BE2C (cell line): ENCODE measurements at places on chromosomes 6 and 20.

GRCh38 chr20:40678286-40678875 is 10.7 kb downstream of the MAFB start:
- no peak for DNase-seq

GRCh38 chr6:6918216-6918983 is 189.4 kb upstream of the RREB1 start:
- DNase-seq, result no peak

DNA sequence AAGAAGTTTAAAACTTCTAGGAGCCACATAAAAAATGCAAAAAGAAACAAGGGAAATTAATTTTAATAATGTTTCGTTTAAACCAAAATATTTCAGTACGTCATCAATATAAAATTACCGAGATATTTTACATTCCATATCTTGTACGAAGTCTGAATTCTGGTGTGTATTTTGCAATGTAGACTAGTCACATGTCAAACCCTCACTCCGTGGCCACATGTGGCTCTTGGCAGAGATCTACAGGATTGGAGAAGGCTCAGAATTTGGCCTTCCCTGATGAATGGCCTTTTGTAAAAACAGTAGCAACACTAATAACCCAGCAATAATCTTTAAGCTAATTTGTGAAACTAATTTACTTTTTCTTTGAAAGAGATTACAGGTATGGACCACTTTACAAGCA is 217.1 kb downstream of the PRL start:
- no peak for DNase-seq

DNA sequence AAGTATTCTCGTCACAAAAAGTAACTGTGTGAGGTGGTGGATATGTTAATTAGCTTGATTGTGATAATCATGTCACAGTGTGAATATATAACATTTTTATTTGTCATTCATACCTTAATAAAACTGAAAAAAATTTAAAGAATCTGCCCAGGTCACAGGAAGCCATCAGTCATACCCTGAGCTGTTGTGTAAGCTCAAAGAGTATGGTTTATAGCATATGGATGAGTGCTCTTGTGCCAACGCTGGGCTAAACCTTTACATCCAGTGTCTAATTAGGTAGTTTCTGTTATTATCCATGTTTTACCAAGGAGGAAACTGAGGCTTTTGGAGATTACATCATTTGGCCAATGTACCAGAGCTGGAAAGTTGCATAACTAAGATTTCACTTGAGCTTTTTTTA is 11.4 kb downstream of the PKIG start:
- DNase-seq, result no peak

DNA sequence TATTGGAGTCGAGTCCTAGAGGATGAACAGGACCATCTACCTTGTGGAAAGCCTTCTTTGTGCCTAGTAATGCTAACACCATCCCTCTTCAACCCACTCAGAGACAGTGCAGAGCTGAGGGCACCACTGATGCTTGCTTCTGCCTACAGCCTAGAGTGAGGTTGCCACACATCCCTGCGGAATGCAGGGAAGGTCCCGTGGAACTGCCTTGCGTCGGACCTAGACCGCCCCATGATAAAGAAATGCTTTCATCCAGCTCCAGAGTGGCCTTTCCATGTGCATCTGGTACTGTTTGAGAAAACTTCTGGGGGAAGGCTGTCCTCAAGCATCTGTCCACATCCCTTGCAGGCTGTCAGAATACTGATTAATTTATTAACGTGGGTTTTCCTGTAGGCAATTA is 168.4 kb downstream of the PHACTR1 start:
- DNase-seq, result no peak

DNA sequence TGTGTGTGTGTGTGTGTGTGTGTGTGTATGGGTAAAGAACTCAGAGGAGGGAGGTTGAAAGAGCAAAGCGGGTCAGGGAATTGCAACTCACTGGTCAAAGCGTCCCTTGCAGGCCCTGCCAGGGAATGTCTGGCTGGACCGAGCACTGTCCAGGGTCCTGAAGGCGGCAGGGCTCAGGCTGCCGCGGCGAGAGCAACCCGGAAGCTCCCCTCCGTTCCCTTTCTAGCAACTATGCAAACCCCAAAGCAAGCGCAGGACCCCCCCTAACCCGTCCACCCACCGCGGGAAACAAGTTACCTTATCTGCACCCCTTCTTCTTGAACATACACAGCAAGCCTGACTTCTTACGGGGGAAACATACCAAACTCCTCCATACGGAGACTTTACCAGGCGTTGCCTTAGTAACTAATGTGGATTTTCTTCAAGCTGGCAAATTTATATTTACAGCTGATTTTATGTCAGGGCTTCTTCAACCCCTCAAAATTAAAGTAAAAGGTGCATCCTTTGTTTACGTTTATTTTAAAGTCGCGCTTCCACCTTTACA is 538 bp upstream of the GRM1 start:
- peak; percentile 14 for DNase-seq

DNA sequence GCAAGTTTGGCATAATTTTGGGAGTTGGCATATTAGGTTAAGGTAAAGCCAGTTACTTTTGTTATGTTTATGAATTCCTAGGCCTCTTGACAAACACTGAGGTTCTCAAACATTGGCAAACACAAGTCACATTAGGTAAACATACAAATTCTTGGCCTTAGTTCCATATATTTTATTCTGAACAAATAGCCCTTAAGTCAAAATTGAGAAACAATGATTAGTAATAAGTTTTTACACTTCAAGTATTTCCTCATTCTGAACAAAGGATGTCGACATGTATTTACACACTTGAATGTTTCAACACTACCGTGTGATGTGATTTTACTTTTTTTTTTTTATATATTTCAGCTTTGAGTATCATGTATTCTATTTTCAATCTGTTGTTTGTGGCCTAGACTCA is 3.8 kb upstream of the ECHDC1 start:
- DNase-seq, result no peak

- peak; percentile 29 for DNase-seq
These were observed 71.7 kb downstream of the RCAN2 start for GRCh38 chr6:46419576-46420002.

DNA sequence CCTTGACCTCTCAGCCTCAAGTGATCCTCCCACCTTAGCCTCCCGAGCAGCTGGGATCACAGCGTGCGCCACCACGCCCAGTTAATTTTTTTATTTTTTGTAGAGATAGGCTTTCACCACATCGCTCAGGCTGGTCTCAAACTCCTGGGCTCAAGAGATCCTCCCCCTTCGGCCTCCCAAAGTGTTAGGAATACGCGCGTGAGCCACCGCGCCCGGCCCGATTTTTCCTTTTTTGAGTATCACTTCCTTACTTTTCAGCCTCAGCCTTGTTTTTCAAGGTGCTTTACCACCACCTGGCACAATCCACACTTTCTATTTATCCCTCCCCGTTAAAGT is 791 bp upstream of the STX11 start:
- DNase-seq, result no peak

DNA sequence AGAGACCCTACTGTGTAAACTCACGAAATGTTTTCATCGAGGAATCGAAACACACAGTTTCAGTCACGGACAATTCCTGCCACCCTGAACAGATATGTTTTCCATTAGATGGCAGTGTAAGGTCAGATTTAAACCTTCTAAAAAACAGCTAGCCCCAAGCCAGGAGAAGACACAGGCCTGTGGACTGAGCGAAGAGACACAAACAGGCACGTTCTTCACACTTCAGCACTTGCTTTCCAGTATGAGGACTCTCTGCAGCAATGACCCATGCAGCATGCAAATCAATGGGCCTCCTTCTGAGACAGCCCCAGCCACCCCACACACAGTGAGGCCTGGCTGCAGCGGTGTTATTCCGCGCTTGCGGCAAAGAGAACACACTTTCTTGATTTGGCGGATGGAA is 31.9 kb downstream of the HUS1B start:
- DNase-seq, result no peak

DNA sequence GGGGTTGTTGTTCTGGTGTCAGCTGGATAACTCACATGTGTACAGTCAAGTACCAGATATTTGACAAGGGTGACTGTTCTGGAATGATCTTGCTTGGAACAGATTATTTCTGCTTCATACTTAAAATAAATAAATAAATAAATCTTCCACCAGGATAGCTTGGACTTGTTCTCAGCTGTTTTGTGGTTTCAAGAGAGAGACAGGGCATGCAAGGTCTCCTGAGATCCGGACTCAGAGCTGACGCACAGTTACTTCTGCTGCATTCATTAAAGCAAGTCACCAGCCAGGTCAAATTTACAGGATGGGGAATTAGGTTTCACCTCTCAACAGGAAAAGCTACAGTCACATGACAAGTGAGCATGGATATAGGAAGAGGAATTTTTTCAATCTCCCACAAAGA is 285.0 kb upstream of the SPTLC3 start:
- no peak for DNase-seq

DNA sequence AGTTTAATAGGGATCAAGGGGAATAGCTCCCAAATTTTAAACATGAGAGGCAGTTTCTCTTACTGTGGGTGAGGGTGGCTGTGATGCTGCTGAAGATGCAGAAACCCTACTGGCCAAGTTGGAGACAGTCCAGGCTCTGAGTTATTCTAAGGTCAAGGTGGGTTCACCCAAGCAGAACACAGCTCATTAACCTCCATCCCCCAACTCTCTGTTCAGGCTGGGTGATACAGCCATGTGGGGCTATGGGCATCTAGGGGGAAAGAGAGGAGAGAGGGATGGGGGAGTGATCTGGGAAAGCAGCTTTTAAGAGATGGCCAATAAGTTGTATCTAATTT is 18.9 kb upstream of the TRAM2 start:
- peak; percentile 67 for DNase-seq

GRCh38 chr6:86706449-86706848 is 230.9 kb upstream of the HTR1E start:
- peak; percentile 43 for DNase-seq

DNA sequence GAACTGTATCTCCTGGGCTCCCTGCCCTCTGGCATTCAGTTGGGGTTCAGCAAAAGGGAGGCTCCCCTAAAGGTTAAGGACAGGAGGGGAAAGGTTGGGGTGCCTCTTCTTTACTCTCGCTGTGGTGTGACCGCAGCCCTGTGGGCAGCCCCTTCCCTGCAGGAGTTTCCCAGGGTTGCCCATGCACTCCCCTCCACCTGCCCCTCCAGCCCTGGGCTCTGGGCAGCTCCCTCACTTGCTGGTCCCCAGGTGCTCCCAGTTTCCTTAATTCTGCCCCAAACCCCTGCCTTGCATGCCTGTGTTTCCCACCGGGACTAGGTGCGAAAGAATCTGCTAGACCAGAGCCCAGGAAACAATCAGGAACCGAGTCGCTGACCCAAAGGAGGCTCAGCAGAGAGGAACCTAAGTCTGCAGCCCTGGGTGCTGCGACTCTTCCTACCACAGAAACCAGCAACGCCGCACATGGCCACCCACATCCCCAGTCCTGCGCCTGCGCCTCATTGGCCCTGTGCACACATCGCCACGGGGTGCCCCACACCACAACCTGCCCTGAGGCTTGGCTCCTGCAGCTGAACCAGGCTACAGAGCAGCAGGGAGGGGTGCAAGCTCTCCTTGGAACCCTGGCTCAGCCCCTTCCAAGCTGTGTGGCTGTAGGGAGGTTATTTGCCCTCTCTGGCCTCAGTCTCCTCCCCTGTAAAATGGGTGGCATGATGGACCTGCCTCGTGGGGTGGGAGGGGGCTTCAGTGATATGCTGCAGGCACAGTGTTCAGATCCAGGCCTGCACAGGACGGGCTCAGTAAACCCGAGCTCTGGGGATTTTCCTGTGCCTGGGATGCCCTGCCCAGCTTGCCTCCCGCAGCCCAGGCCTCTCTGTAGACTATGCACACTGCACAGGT is 487.6 kb downstream of the PREX1 start:
- no peak for DNase-seq

GRCh38 chr6:18412068-18412467 is 24.9 kb downstream of the RNF144B start:
- DNase-seq, result no peak

DNA sequence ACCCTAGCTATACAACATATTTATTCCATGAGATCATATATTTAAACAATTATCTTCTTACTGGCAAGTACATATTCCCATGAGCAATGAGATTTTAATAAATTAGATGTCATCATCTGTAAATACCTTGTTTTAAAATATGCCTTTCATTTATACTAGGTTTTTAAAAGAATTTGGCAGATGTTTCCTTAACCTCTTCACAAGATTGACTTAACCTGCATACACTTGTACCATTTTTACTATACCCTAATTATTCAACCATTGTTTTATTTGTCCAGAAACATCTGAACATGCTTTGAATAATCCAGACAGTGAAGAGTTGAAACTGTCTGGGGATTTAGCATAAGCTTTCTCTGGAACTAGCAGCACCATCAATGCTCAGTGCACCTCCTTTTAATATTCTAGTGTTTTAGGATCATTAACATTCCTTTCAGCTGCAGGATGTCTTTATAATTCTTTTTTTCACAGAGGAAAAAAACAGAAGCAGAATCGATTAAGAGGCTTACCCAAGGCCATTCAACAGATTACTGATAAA is 188.0 kb upstream of the TENT5A start:
- DNase-seq, result no peak
